ENCODE measurements at places on chromosomes 3 and 15.

DNA sequence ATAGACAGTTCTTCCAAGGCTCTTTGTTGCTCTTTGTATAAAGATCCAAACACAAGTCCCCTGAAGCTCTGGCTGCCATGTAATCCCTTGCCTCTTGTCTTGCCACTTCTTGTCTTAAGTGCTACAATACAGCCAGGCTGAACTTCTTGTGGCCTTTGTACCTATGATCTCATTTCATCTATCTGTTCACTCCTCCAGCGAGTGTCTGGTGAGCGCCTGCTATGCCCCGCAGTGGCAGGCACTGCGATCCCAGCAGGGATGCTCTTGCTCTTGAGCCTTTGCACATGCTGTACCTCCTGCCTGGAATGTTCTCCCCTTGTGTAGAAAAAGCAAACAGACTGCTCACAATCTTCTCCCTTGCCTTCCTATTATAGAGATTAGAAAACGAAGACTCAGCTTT lies 81.9 kb upstream of the ADPGK start:
- DNase-seq, result no peak

GRCh38 chr3:9659849-9660248 lies 10.5 kb downstream of the MTMR14 start:
- DNase-seq, result no peak

GRCh38 chr3:196141052-196141865 lies 59.4 kb upstream of the TFRC start:
- no peak for DNase-seq

GRCh38 chr3:37216597-37217097 lies 42.3 kb upstream of the LRRFIP2 start:
- no peak for DNase-seq

DNA sequence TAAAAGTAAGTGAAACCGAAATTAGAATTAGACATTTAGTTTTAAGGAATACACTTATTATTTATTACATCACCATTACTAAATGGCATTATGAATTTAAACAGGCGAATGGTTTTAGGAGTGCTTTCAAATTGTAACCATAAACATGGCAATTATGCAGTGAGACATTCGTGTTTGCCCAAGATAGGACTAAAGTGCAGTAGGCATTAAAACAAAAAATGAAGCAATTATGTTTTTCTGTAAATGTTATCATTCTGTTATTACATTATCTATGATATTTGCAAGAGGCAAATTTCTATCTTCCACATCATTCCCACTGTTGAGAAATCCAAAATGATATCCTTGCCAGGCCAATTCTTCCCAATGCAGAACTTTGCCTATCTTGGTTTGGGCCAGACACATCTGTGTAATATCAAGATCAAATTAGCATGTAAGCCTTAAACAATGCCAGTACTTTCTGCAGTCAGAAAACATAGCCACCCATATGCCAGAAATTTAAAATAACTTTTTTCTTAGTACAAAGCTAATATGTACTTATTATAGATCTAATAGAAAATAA lies 156.9 kb downstream of the ATP8B4 start:
- DNase-seq, result no peak

- no peak for DNase-seq
Measured at GRCh38 chr3:147360646-147361453, 45.5 kb downstream of the ZIC4 start.

- DNase-seq, result no peak
Measured at GRCh38 chr3:110234831-110235230, 836.8 kb upstream of the NECTIN3 start.

- no peak for DNase-seq
Measured at GRCh38 chr3:126205717-126206655, 25.6 kb upstream of the ALDH1L1 start.

GRCh38 chr3:132867956-132868355 lies 145.7 kb upstream of the NPHP3 start:
- no peak for DNase-seq

DNA sequence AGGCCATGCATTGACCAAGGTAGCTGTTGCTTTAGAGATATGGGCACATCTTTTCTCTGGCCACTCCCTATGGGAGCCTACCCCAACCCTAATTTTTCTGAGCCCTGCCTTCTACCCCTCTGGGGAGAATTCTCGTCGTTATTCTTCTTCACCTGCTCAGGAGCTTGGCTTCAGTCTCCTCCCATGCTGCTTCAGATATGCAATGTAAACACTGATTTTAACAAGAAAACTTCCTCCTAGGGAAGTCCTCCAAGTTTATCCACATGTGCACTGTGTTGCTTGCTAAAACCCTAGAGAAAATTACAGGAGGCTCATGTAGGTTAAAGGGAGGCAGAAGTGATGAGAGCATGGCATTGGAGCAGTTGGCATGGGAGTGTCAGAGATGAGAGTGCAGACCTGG lies 445.2 kb upstream of the MDFIC2 start:
- no peak for DNase-seq

- DNase-seq, result no peak
Measured at GRCh38 chr3:69890691-69891090, 108.8 kb upstream of the SAMMSON start.

- DNase-seq, result no peak
Measured at GRCh38 chr15:63502137-63502766, 2.1 kb upstream of the USP3 start.

Data from activated CD8-positive, alpha-beta memory T cell treated with anti-CD3 and anti-CD28 coated beads for 4 hours (primary cell).